ENCODE measurements at places on chromosomes 7 and 10.

- DNase-seq = no peak
Measured at GRCh38 chr10:122636953-122637352, 62.7 kb downstream of the C10orf120 start.

GRCh38 chr7:4706384-4707216 lies 24.5 kb downstream of the FOXK1 start:
- DNase-seq = no peak

DNA sequence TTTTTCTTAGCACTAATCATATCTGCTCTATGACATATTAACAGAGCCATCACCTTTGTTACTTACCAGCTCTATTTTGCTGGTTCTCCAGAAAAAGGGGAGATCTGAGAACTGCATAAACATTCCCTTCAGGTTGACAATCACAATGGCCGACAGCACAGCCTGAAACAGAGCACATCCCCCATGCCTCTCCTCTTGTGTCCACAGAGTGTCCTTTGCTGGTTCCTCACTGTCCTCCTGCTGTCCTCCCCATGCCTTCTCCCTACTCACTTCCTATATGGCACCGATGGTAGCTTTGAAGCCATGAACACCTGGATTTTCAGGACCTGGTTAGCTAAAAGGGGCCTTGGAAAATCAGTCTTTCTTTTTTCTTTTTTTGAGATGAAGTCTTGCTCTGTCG lies 41.8 kb downstream of the PSMC2 start:
- DNase-seq = no peak

DNA sequence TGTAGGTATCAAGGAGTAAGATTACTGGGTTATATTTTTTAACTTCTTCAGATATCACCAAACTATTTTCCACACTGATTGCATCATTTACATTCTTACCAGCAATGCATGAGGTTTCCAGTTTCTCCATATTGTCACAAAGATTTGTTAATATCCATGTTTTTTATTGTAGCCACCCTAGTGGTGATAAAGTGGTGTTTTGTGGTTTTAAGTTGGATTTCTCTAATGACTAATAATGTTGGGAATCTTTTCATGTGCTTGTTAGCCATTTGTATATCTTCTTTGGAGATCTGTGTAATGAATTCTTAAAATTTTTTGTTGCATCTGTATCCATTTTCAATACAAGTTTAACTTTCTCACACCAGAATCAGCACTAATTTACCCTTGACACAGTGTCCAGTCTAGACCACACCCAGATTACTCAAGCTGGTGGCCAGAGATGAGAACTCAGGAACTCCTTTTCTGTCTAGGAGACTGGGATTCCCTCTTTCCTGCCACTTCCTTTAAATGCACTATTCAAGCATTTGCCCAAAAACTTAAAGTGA lies 67.0 kb upstream of the PLXDC2 start:
- DNase-seq = no peak

GRCh38 chr10:23338155-23338828 lies 6.3 kb downstream of the C10orf67 start:
- DNase-seq = no peak

DNA sequence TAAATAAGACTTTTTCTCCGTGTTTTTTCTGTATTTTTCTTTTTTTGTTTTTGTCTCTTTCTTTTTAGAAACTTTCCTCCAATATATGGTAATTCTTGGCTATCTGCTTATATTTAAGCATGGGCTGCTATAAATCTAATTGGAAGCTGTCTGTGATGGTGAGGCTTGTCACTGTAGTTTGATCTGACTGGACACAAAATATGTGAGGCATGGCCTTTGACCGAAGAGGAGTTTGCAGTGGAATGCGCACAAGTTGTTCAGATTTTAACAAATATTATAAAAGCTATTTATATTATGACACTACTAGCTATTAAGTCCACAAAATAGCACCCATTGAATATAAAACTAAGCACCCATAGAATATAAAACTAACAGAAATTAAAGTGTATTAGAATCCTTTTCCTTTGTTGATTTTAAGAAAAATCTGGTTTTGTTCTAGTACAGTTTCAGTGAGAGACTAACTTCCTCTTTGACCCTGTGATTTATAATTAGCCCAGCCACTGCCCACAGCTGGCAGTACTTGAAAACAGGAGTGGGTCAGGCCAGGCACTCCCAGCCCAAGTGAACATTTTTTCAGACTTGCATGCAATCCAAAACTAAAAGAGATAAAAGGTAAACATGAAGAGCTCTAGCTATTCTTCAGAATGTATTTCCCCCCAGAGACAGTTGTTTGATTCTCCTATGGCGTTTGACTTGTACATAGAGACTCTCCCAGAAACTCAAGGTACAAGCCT lies 69.9 kb upstream of the FGL2 start:
- no peak for DNase-seq

GRCh38 chr7:34463830-34464229 lies 194.2 kb upstream of the NPSR1 start:
- no peak for DNase-seq

DNA sequence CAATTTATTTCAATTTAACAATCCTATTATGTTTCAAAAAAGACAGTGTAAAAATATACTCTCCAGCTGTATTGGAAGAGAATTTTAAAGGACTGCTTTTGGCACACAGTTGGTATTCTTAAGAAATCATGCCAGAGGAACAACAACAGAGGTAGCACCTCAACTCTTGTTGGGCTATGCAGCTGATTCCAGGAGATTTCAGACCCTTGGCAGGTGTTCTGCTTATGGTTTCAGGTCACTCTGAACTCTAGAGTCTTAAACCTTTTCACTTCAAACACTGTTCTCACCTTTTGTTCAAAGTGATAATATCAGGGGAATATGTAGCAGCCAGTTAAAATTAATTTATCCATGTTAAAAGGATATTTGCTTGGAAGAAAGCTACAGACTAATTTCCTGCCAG lies 160.1 kb downstream of the PFKFB3 start:
- no peak for DNase-seq

GRCh38 chr10:123164319-123164718 lies 10.1 kb downstream of the BUB3 start:
- DNase-seq = no peak

DNA sequence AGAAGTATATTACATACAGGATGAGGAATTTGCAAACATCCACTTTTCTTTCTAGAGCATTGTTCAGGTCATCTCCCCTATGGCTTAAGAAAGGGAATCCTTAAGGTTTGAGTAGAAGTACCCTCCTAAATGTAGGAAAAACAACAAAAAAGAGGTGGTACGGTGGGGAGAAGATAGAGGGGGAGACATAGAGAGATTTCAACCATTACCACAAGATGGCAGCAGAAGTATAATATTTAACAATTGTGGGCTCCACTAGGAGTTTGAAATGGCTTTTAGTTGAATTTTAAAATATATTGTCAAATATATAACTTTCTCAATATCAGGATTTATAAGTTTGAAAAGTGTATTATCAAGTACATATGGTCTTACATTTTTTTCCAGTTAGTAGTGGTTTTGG lies 72.7 kb upstream of the PRKG1 start:
- peak; percentile 32 for DNase-seq

DNA sequence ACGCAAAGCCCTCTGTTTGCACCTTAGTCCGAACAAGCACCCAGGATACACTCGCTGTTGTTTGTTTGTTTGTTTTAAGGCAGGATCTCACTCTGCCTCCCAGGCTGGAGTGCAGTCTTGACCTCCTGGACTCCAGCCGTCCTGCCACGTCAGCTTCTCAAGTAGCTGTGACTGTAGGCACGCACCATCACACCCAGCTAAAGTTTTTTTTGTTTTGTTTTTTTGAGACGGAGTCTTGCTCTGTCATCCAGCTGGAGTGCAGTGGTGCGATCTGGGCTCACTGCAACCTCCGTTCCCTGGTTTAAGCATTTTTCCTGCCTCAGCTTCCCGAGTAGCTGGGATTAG lies 76.8 kb downstream of the CTBP2 start:
- DNase-seq = no peak

DNA sequence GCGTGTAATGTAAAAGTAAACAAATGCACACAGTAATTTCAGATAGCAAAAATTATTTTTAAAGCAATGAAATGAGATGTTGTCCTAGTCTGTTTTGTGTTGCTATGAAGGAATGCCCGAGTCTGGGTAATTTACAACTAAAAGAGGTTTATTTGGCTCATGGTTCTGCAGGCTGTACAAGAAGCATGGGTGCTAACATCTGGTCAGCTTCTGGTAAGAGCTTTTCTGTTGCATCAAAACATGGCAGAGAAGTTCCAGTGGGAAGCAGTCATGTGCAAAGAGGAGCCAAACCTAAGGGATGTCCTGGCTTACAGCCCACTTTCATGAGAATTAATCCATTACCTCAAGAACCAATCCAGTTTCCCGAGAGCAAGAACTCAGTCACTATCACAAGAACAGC lies 62.9 kb upstream of the MNX1 start:
- no peak for DNase-seq

DNA sequence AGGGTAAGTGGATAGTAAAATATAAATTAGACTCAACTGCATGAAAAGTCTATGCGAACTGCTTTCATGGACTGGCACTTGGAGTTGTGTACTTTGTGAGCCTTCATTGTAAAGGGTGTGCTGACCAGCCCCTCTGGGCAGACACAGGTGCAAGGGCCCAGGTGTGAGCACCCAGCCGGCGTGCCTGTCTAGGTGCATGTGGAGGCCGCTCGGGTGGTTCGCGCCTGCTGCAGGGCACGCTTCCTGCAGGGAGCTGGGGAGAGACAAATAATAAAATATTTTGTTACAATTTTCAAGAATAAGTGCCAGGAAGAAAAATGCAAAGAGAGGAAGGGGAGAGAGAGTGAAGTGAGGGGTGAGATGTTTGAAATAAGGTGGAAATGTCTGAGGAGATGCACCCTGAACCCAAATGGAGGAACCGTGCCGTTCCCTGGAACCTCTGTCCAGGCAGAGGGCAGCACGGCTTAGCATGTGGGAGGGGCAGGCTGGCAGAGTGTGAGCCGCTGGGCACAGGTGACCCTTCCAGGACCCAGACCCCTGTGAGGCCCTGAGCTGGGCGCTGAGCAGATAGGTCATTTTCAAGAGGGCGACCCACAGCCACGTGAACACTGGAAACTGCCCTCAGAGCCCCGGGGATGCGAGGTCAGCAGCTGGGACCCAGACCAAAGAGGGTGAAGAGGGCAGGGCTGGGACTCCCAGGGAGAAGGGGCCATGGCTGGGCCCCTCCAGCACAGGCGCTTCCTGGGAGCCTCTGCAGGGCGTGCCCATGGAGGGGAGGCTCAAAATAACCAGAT lies 28.7 kb downstream of the RNF32 start:
- no peak for DNase-seq

- no peak for DNase-seq
Measured at GRCh38 chr7:49396229-49396628, 377.2 kb upstream of the VWC2 start.

- no peak for DNase-seq
Measured at GRCh38 chr10:51802030-51802429, 102.6 kb upstream of the CSTF2T start.

- DNase-seq = no peak
Measured at GRCh38 chr10:113985297-113985844, 58.3 kb upstream of the ADRB1 start.

Data from midbrain (tissue), 1 donor.